Sigmoid colon (tissue), 7 donors: ENCODE measurements at places on chromosomes 11 and 22. TPM values are rescaled to one million over a fixed set of nuclear protein-coding genes. Genes with fewer than 3 reads are reported as not detected.

DNA sequence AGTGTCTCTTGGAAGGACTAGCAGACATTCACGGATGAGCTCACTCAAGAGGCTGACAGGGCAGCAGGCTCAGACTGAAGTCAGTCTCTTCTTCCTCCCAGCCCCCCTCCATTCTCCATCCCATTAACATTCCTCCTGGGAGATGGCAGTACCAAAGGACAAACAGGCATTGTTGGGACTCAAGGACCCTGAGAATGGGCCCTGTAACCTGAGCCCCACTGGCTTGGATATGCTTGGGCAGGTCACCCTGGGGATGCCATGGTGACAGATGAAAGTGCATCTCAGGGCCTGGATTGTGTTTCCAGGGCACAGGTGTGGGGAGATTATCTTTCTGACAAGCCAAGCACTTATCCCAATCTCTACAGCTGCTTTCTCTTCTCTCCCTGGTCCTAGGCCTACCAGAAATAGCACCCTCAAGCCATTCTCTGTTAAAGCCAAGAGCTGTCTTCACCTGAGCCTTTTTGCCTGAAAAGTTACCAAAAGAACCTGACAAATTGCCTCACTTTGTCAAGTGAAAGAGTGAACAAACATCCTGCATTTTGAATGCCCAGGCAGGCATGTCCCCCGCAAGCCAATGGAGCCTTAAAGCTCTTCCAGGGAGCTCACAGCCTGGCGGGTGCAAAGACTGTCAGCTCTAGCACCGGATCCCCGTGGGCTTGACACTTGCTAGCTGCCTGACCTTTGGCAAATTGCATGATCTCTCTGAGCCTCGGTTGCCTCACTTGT is 366.0 kb upstream of the NARS2 start:
- no peak for DNase-seq

DNA sequence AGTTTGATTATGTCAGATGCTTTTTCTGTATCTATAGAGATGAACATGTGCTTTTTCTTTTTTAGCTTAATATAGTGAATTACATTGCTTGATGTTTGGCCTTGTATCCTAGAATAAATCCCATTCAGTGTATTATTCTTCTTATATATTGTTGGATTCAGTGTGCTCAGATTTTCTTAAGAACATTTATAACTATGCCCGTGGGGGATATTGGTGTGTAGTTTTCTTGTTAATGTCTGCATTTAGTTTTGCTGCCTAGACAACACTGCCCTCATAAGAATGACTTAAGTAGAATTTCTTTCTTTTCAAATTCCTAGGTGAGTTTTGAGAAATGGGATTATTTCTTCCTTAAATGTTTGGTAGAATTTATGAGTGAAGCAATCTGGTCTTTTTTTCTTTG is 98.5 kb downstream of the TMEM135 start:
- no peak for DNase-seq

- DNase-seq, result no peak
These were observed at the start of gene GAL3ST1 for GRCh38 chr22:30574095-30574981. TSS of gene GAL3ST1 (minus strand) at chr22:30574665. CDS start at chr22:30557392, 17,273 bp downstream.

DNA sequence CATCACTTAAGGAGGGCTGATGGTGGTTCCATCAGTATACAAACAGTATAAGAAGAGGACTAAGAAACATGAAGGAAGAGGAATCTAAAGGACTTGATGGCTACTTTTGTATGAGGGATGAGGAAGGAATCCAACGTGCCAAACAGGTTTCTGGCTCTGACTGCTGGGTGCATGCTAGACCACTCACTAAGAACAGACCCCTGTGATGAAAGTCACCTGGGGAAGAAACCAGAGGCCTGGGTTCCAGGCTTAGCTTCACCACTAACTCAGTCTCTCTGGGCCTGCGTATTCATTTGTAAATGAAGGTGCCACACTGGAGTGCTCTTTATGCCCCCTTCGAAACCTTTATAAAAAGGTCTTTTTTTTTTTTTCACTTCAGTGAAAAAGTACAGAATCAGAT is 55.1 kb downstream of the AAMDC start:
- no peak for DNase-seq

DNA sequence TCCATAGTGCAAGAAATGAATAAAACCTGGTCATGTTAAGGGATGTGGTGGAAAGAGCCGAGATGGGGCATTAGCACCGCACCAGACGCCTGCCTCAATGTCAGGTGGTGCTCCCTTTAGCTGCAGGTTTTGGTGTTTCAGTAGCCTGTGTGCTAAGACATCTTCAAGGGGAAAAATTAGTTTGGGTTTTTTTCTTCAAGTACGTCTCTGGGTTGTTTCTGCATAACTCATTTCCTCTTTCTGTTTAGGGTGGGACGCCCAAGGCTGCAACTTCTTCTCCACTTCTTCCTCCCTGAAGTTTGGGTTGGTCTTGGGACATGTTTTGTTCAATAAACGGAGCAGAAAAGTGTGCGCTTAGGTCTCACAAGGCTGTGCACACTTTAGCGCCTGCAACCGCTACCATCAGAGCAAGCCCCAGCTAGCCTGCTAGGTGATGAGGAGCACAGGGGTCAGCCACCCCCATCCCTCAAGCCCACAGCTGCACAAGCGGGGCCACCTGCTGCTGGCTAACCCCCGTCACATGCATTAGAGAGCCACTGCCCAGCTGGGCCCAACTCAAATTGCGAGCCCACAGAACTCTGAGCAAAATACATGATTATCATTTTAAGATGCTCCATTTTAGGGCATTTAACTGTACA is 1495.7 kb downstream of the TBC1D22A start:
- DNase-seq, result no peak

GRCh38 chr11:13685461-13686108 is 17.1 kb downstream of the FAR1 start:
- DNase-seq, result no peak

- no peak for DNase-seq
These were observed 1.9 kb downstream of the ANKRD54 start for GRCh38 chr22:37842015-37842793.

- DNase-seq, result no peak
These were observed at the start of gene SMIM38 for GRCh38 chr11:69155302-69156234. TSS of gene SMIM38 (plus strand) at chr11:69155935. CDS start at chr11:69157847, 1,912 bp downstream.

- no peak for DNase-seq
These were observed 59.7 kb downstream of the FAM83F start for GRCh38 chr22:40054486-40054885.

- DNase-seq, result no peak
These were observed 13.8 kb downstream of the PRRG4 start for GRCh38 chr11:32843544-32843943.

DNA sequence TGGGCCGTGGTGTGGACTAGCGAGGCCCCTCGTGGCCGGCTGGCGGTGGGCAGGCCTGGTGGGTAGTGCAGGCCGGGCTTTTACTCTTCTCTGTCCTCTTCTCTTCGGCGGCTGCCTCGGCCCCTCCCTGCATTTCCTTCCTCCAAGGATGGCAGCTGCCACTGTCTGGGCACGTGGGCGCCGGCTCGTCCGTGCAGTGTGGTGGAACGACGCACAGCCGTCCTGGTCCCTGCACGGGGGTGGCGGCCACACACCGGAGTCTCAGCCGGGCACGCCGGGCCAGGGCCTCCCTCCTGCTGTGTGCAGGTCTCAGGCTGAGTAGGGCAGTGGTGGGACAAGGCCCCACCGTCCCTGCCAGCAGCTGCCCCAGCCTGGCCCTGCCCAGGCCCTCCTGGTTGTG is 37.7 kb downstream of the MOB2 start:
- no peak for DNase-seq

- no peak for DNase-seq
These were observed 2.5 kb upstream of the PTGDR2 start for GRCh38 chr11:60858236-60858635.

- DNase-seq, result no peak
These were observed 483.3 kb upstream of the ARHGAP42 start for GRCh38 chr11:100203789-100204188.

GRCh38 chr11:34624069-34624468 is 3.2 kb downstream of the EHF start:
- no peak for DNase-seq

DNA sequence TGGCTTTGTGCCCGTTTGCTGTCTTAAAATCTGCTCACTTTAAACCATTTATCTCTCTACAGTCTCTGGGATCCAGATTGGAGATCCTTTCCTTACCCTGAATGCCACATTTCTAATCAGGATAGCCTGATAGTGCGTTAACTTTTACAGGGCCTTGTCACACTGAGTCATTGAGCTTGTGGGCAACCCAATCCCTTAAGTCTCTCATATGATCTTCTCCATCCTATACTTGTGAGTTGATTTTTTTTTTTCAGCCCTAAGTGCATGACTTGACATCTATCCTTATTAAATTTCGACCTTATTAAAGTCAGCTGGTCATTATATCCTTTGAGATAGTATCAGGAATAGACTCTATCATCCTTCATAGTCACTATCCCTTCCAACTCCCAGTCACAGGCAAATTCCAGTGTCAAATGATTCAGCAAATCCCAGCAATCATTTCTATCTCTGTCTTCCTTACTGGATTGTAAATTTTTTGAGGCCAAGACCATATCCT is 57.7 kb downstream of the TEAD1 start:
- DNase-seq, result no peak

- no peak for DNase-seq
These were observed 967 bp upstream of the ARVCF start for GRCh38 chr22:20017622-20017958.

GRCh38 chr11:30446520-30446919 is 123.6 kb downstream of the ARL14EP start:
- DNase-seq, result no peak

- no peak for DNase-seq
These were observed 17.0 kb downstream of the SLC22A12 start for GRCh38 chr11:64608046-64608445.

DNA sequence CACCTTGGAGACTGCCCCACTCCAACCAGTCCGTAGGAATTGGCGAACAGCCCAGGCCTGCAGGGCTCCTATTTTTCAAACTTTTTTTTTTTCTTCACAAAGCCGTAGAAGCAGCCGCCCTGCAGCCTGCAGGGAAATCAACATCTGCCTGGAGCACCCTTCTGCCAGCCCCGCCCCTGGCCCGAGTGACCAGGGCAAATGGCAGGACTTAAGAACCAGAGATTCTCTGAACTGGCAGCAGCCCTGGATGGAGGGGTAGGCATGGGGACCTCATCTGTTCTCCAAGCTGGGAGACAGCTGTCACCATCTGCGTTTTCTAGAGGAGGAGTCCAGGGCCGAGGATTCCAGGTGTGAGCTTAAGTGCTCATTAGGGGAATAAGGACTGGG is 5.6 kb downstream of the SCN2B start:
- DNase-seq, result no peak

GRCh38 chr11:42410251-42410955 is 901.4 kb upstream of the API5 start:
- no peak for DNase-seq

Gene DMC1
- total RNA-seq, result 0.68 TPM

Gene LRP4
- 2.1 TPM for total RNA-seq

Gene TMEM86A
- total RNA-seq, result 4.6 TPM

Gene ADM
- 57.3 TPM for total RNA-seq

Gene PHF5A
- total RNA-seq, result 31.9 TPM

Gene OR10A5
- not detected for total RNA-seq

Gene BLID
- 1.6 TPM for total RNA-seq

Gene DERL3
- total RNA-seq, result not detected

Gene FGF19
- total RNA-seq, result not detected

Gene SPDYC
- not detected for total RNA-seq

Gene LMO1
- 0.66 TPM for total RNA-seq

Gene PRG3
- total RNA-seq, result not detected

Gene ALKBH8
- total RNA-seq, result 11.1 TPM

Gene LDLRAD3
- total RNA-seq, result 10.9 TPM

Gene ZNF215
- total RNA-seq, result 0.41 TPM

Gene KRTAP5-8
- total RNA-seq, result not detected

Gene PPFIBP2
- total RNA-seq, result 4.1 TPM

Gene CDC42EP2
- total RNA-seq, result 11.0 TPM
